ENCODE measurements at places on chromosomes 7 and 10.

- no peak for DNase-seq
Measured at GRCh38 chr7:127666602-127667001, 14.6 kb downstream of the SND1 start.

GRCh38 chr10:70978181-70978580 lies 89.8 kb upstream of the PCBD1 start:
- DNase-seq: no peak

DNA sequence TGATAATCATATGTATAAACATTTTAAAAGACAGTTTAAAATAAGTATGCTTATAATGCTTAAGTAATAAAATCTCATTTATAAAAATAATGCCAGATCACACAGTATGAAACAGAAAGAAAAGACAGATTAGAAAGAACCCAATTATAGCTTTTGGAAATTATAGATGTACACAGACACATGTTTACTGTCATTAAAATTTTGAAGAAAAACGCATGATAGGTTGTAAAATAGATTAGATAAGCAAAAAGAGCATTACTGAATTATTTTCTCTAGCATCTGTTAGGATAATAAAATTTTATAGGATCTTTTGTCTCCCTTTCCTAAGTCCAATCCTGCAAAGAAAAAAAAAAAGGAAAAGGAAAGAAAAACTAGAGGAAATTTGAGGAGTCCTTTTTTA lies 1107.3 kb upstream of the LRRN3 start:
- no peak for DNase-seq

GRCh38 chr7:111137296-111138192 lies 46.6 kb downstream of the LRRN3 start:
- no peak for DNase-seq
